Vagina (tissue), 2 donors: ENCODE measurements at places on chromosomes 11 and 22. TPM values are rescaled to one million over a fixed set of nuclear protein-coding genes. Genes with fewer than 3 reads are reported as not detected.

The GRIK4 gene
- total RNA-seq: 0.25 TPM

The ASPHD2 gene
- 2.2 TPM for total RNA-seq

The OMP gene
- not detected for total RNA-seq

- DNase-seq: no peak
Measured at GRCh38 chr11:123479048-123479837, 49.2 kb downstream of the GRAMD1B start.

- no peak for DNase-seq
Measured at GRCh38 chr11:67584205-67584880, 731 bp downstream of the GSTP1 start.

GRCh38 chr11:297586-298405, 1.5 kb downstream of the IFITM5 start:
- DNase-seq: no peak
